ENCODE measurements at places on chromosomes 2 and 18.

DNA sequence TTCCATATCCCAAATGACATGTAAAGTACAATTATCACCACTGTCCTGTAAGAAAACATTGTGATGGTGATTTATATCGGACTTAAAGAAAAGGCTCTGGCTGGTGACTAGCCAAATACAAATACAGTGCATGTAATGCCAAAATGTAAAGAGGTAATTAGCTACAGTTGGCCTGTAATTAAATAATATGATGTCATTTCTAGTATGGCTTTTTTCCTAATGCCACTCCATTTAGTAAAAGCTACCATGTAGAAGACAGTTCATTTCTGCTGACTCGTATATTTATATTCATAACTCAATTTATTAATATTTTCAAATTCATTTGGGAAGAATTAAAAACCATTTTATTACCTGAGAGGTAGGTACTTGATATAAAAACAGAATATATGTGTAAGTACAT is 815.7 kb downstream of the ERBB4 start:
- DNase-seq: no peak

GRCh38 chr2:68383778-68384177 is 18.7 kb downstream of the PLEK start:
- DNase-seq: no peak

- DNase-seq: no peak
Observed at GRCh38 chr2:151668737-151669136, 65.5 kb downstream of the NEB start.

DNA sequence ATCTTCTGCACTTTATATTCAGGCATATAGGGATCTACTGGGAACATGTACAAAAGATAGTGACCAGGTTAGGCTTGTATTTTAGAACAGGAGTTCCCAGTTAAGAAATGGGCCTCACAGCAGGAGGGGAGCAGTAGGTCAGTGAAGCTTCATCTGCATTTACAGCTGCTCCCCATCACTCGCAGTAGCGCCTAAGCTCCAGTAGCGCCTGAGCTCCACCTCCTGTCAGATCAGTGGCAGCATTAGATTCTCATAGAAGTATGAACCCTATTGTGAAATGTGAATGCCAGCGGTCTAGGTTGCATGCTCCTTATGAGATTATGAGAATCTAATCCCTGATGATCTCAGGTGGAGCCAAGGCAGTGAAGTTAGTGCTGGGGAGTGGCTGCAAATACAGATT is 224.4 kb upstream of the CYRIA start:
- peak; percentile 33 for DNase-seq

GRCh38 chr2:111167076-111167862 is 46.6 kb downstream of the BCL2L11 start:
- no peak for DNase-seq

DNA sequence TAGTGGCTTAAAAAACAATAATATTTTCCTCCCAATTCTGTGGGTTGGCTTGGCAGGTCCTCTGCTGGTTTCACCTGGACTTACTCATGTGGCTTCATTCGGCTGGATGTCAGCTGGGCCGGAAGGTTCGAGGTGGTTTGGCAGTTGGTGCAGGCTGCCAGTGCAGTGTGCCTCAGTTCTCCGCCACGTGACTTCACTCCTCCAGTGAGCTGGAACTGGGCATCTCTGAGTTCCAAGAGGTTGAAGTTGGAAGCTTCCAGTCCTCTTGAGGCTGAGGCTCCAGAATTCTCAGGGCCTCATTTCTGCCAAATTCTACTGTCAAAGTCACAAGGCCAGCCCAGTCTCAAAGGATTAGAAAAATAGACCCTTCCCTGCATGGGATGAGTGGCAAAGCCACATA is 83.4 kb upstream of the B3GNT7 start:
- DNase-seq: no peak

GRCh38 chr2:25109822-25110221 is 58.6 kb downstream of the POMC start:
- no peak for DNase-seq

GRCh38 chr2:142504754-142505153 is 372.7 kb upstream of the KYNU start:
- DNase-seq: no peak

DNA sequence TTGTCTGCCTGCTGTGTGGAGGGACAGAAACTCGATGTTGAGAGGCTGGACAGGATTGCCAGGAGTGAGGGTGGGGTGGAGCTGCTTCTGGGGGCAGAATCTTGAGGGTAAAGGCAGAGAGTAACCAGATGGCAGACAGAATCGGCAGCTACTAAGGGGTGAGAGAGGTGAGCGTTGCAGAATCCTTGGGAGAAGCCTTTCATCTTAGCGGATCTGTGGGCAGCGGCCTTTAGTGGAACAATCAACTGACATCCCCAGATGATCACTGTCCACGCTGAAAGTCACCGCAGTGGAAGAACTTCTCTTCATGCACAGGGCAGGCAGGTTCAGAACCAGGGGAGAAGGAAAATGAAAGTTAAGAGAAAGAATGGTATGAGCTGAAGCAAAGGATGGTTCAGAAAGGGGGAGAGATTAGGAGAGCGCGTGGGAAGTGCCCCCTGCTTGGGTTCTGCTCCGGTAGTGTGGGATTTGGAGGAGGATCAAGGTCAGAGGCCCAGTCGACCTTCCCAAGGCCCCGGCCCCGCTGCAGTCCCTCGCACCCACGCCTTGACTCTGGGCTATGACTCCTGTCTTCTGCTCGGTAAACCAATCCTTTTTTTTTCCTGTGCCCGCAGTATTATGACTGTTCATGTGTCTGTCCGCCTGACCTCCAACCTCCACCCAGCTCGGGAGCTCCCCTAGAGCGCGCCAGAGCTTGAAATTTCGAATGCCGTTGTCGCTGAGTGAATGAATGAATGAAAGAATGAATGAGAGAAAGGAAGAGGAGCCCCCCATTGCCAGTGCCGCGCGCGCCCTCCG is 584 bp downstream of the BOLA3 start:
- DNase-seq: no peak

DNA sequence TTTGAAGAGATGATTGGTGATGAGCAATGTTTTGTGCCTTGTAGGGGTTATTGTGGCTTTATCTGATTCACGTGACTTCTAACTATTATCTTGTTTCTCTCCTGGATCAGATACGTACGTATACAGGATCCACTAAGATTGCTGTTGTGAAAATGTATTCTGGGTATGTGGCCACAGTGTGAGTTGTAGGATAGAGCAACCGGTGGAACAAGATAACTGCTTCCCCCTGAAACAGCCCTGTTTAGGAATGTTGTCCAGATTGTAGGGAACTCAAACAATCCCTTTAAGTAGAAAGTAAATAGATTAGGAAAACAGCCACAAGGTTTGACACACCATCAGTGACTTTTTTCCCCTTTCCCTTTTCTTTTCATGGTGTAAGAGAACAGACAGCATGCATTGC is 22.3 kb upstream of the MBOAT2 start:
- DNase-seq: no peak

- no peak for DNase-seq
Observed at GRCh38 chr2:226622484-226622883, 177.1 kb downstream of the IRS1 start.

DNA sequence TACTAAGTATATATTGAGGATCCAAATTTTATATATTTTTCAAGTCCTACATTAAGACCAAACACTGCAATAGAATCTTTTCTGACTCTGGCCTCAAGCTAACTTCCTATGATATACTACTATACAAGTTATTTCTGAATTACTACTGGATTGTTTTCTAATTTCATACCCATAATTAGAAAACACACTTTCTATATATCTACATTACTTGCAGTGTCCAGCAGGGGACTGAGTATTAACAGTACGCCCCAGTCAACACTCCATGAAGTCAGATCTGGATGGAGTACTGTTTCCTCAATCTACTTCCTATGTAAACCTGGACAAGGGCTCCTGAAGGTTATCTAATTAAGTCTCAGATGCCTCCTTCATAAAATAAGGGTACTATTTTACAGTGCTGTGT is 26.5 kb downstream of the RMP24 start:
- peak; percentile 44 for DNase-seq

DNA sequence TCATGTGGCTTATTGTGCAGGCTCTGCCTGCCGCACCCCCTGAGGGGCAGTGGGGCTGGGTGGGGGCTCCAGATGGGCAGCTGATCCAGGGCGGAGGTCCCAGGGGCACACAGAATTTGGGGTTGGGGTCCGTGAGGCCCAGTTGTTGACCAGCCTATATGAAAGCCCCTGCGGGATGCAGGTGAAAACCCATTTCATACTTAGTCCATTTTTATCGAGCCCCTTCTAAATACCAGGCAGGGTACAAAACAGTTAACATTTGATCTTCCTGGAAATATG is 30.6 kb downstream of the MYO7B start:
- no peak for DNase-seq

- DNase-seq: no peak
Observed at GRCh38 chr2:41129988-41130387, 678.1 kb upstream of the SLC8A1 start.

GRCh38 chr2:31334311-31335026 is 80.1 kb downstream of the XDH start:
- no peak for DNase-seq

GRCh38 chr2:216516730-216517350 is 18.2 kb downstream of the RPL37A start:
- peak; percentile 36 for DNase-seq

GRCh38 chr2:120319686-120320317 is 26.1 kb upstream of the INHBB start:
- no peak for DNase-seq

GRCh38 chr2:205193836-205194228 is 488.5 kb upstream of the NRP2 start:
- no peak for DNase-seq

- DNase-seq: no peak
Observed at GRCh38 chr2:201444746-201445465, 6.4 kb downstream of the TRAK2 start.

DNA sequence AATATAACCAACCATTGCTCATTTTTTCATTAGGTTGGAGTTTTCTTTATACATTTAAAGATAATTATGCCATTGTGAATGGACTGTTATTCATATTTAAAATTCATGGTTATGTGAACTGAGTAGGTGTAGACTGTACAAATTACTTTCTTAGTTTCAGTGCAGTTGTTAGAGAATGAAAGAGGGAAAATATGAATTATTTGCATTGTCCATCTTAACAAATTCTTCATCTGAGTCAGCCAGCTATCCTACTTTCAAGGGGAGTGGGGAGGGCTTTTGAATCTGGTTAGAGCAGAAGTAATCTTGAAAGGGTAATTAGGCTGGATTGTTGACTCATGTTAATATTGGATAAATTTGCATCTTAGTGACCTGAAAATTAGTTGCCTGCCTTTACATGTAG is 212.0 kb downstream of the MCFD2 start:
- no peak for DNase-seq

GRCh38 chr2:216195565-216196029 is 86.4 kb downstream of the XRCC5 start:
- no peak for DNase-seq

- no peak for DNase-seq
Observed at GRCh38 chr18:2471523-2471922, 99.8 kb downstream of the METTL4 start.

- DNase-seq: no peak
Observed at GRCh38 chr2:194819367-194819766, 837.7 kb upstream of the SLC39A10 start.

DNA sequence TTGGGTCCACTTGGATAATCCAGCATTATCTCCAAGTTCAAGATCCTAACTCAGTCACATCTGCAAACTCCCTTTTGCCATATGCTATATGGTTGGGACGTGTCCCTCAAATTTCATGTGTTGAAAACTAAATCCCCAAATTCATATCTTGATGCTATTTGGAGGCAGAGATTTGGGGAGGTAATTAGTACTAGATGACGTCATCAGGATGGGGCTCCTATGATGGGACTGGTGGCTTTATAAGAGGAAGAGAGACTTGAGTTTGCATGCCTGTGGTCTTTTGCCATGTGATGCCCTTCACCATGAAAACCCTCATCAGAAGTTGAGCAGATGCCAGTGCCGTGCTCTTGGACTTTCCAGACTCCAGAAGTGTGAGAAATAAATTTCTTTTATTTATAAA is 16.8 kb upstream of the SMAD4 start:
- no peak for DNase-seq
